ENCODE measurements at places on chromosomes 3 and 15.

DNA sequence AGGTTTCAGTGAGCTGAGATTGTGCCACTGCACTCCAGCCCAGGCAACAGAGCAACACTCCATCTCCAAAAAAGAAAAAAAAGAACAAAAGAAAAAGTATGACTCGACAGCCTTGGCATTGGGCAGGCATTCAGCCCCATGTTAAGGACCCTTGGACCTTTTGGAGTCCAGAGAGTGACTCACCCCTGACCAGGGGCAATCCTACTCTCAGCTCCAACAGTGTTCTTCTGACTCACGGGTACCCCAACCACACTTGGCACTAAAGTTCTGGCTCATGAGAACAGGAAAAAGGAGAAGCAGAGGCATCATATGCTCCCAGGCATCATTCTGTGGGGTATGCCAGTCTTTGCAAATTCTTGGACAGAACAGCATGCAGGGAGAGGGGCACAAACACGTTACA, 252.4 kb upstream of the HES1 start:
- DNase-seq = no peak

GRCh38 chr3:135495891-135496290, 469.6 kb upstream of the PPP2R3A start:
- DNase-seq = peak; percentile 3

- DNase-seq = no peak
Observed at GRCh38 chr3:192422321-192422996, 304.9 kb downstream of the FGF12 start.

GRCh38 chr3:115375362-115375761, 228.3 kb upstream of the ZBTB20 start:
- no peak for DNase-seq

DNA sequence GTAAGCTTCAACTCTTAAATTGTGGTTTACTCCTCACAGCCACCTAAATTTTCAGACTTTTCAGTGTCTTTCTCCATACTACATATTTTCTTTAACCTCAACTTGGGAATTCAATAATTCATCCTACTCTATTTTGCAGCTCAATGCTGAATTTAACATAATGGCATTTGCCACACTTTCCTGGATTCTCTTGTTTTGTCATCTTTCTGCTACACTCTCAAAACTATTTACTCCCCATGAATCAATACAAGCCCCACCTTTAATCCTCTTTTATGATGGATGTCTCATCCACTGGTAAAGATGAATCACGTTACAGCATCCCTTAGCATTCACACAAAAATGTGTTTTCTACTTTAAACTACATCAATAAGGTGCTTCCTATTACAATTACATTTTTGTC, 19.6 kb upstream of the CHMP2B start:
- DNase-seq = no peak

DNA sequence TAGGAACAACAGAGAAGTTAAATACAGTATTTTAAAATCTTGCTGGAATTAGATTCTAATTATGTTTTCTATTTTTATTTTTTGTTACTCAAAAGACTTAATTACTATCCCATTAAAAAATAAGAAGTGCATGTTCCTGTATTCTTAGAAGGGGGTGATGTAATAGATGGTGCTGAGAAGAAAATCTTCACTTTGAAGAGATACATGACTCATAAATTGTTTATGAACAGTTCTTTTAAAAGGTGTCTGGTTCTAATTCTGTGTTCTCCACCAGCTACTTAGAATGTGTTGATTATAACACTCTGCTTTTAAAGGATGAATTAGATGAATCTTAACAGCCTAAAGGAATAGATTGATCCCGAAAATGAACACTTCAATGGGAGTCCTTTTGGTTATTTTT, 8.2 kb downstream of the RCN2 start:
- DNase-seq = no peak

DNA sequence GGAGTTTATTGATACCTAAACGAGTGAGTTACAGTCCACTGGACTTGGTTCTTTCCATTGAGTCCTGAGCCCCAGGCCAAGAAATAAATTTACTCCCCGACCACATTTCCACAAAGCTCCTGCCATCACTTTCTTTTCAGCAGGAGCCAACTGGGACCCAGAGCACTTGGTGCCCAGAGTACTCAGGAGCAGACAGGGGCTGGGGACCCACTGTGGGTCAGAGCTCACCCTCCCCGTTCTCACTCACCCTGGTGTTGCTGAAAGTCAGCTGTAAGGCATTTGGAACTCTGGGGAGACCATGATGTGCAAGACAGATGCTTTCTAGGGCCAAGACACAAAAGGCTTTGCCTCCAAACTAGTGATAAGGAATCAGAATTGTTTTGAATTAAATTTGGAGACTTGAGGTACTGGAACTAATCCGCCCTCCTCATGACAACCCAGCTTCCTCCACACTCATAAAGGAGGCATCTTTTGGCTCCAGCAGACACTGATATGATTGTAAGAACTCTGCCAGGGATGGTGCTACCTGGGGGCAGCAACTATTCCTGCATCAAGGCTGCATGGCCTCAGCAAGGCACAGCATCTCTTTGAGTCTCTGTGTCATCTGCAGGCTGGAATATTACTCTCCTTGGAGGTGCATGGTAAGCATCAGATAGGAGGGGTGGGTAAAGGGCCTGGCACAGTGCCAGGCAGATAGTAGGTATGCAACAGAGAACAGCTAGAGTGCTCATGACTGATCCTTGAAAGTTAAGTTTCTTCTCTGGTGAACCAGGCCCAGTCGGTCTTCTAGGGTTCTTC, 7.3 kb upstream of the CAMK1 start:
- DNase-seq = no peak

DNA sequence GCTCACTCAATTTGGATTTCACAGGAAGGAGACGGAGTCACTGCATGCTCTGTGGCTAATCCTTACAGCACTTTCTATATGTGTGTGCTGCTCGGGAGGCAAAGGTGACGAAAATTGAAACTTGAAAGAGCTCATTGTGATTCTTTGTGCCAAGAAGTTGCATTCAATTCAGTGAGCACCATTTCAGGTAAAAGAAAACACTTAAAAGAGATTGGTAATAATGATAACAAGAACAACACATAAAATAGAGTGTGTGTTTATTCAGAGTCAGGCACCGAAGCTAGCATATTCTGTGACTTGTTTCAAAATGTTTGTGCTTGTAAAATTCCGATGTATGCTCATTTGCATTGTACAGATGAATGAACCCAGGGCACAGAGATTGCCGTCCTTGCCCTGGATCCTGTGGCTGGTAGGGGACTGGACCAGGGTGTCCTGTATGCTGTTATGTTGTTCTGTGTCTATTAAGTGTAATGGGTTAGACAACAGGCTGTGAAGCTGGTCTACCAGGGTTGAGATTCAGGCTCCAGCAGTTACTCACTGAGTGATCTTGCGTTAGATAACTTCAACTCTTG, 193.3 kb upstream of the PROK2 start:
- no peak for DNase-seq

GRCh38 chr15:68333775-68334470, 56.4 kb downstream of the FEM1B start:
- DNase-seq = no peak

- DNase-seq = no peak
Observed at GRCh38 chr15:33112541-33113105, 81.9 kb downstream of the FMN1 start.

- no peak for DNase-seq
Observed at GRCh38 chr15:69679623-69680228, 227.1 kb downstream of the RPLP1 start.

DNA sequence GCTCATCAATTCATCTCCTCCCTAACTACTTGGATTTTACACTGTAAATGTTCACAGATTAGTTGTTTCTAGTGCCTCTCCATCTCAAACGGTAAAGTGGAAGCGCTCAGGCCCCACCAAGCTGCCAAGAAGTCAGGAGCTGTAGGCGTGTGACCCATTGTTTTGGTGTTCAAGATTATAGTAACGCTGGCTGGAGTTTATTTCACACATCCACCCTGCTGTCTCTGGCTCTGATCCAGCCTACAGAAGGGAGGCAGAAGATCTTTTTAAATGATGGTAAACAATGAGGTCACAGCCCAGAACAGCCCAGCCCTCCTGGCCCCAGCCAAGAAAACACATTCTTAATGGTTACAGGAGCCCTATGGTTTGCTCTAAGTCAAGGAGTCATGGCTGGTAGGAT, 25.7 kb upstream of the GALNT15 start:
- peak; percentile 64 for DNase-seq

DNA sequence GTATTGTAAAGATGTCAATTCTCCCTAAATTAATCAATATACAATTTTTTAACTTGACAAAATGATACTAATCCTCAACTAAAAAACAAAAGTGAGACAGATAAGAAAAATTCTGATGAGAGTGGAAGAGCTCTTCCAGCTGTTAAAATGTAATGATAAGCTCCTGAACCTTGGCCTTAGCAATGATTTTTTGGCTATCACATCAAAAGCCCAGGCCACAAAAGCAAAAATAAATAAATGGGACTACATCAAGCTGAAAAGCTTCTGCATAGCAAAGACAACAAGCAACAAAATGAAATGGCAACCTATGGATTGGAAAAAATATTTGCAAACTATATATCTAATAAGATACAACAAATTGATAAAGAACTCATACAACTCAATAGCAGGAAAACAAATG, 24.0 kb upstream of the SRPRB start:
- DNase-seq = no peak

DNA sequence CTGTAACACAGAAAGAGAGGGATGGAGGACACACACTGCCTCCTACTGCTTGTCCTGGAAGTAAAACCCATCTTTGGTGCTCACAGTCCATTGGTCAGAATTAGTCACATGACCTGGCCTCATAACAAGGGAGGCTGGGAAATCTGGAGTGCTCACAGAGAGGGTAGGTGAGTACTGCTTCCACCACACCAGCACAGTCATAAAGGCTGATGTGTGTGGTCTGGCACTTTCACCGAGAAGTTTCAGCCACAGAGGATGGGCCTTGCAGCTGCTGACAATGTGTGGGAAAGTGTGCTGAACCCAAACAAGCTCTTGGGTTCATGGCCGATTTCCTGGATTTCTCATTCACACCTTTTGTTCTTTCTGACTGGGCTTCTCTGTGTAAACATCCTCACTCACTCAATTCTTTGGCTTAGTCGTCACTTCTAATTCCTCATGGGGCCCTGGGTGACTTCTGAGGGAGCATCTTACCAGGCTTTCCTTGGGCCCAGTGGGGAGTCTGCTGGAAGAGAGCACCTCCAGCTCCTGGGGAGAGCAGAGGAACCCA, 100.7 kb downstream of the ASB7 start:
- DNase-seq = no peak

DNA sequence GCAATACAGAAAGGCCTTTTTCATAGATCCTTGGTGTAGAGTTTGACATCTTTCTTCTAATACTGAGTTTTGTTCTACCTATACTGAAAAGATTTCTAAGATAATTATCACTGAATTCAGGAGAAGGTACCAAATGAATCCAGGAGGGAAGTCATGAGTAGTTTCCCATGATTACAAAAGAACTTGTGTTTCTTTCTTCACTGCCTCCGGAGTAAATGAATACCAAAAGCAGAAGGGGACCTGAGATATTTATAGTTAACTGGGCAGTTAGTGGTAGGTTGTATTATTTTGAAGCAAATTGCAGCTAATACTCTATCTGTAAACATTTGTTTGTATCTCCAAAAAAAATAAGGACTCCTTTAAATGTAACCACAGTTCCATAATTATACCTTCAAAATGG, 175.4 kb downstream of the SUCNR1 start:
- no peak for DNase-seq

GRCh38 chr3:4338751-4339150, 35.6 kb downstream of the SETMAR start:
- DNase-seq = no peak

DNA sequence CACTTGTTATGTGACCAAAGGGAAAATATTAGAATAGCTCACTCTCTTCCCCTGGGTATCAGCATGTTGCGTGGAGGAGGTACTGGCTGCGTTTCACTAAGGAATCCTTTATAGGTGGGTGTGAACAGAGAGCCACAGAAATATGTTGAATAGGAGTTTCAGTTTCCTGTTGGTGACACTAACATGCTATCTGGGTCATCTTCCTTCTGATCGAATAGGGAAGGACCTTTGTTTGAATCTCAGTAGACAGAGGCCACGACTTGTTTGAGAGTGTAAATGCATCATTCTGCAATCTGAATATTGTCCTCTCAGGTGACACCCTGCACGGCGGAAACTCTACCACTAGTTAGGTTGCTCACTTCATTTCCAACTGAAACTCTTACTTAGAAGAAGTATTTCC, 157.9 kb upstream of the SLC2A2 start:
- no peak for DNase-seq

DNA sequence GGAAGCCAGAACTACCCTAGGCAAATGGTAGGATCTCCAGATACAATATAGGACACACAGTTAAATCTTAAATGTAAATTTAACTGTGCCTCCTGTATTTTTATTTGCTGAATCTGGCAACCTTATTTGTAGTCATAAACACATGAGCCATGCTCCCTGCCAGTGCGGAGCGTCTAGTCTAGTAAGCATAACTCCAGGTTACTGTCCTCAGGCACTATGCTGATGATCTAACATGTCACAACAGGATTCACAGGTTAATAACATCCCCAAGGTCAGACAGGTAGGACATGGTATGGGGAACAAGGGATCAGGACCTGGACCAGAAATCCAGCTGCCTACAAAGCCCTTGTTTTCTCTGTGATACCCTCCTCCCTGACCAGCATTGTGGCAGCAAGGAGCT, 305.1 kb downstream of the CACNA2D3 start:
- no peak for DNase-seq

DNA sequence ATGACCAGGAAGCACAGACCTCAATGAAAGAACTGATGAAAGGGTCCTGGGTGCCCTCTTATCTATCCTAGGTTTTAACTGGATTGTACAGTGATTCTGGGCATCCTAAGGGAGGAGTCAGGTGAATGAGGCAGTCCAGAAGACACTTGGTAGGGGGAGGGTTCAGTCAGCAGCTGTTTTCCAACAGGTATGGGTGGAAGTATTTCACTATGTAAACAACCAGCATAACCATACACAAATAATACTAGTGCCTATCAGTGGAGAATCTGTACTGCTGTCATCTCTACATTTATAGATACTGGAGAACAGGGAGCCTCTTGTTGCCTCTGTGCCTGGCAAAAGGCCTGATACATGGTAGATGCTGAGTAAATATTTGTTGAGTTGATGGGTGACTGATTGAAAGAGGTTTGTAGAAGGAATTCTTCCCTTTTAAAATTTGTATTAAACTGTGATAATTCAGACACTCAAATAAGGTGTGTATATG, 328.5 kb downstream of the RBMS3 start:
- DNase-seq = no peak

Data from NCI-H2171 (cell line).